Right lung (tissue), 10 donors: ENCODE measurements at places on chromosomes 11 and 22. TPM values are rescaled to one million over a fixed set of nuclear protein-coding genes. Genes with fewer than 3 reads are reported as not detected.

The ZP1 gene
- not detected for polyA plus RNA-seq

The CCDC87 gene
- 0.14 TPM for polyA plus RNA-seq

The TSSK2 gene
- 0.44 TPM for polyA plus RNA-seq

The ST14 gene
- polyA plus RNA-seq = 22.3 TPM

The SMTNL1 gene
- 0.49 TPM for polyA plus RNA-seq

The GALNT18 gene
- 18.0 TPM for polyA plus RNA-seq

The VPREB1 gene
- polyA plus RNA-seq = 0.38 TPM

The CEP57 gene
- polyA plus RNA-seq = 108 TPM

The P2RY2 gene
- 0.90 TPM for polyA plus RNA-seq

The AQP11 gene
- polyA plus RNA-seq = 2.9 TPM

DNA sequence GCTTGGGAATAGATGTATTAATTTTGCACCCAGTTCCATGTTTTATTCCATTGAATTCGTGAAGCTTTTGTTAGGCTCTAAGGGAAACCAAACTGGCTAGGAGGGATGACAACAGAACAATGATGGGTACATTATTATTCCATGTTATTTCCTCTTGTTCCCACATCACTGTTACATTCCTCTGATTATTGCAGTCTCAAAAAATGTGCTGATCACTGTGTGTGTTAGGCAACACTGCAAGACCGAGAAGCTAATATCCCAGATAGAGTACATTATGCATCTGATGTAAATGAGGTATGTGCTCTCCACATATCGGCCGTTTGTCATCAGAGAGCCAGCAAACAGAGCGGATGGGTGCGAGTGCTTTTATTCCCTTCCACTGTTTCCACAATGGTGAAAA, 327.9 kb downstream of the SOX6 start:
- DNase-seq = no peak

DNA sequence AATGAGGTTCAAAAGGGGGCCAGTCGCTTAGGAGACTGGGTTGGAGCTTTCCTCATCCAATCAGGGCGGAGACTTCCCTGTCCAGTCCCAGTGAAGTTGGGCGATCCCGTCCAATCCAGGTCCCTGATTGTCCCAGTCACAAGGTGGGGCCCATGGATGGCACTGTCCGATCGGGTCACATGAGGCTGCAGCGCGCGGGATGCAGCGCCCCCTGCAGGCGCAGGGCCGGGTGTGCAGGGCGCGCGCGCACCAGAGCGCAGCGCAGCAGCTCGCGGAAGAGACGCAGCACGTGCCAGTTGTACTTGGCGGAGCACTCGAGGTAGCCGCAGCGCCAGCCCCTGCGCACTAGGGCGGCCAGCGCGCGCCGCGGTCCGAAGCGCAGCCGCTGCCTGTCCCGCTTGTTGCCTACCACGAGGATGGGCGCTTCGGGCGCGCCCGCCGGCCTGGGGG, 2.3 kb downstream of the RASL10A start:
- peak; percentile 42 for DNase-seq

- no peak for DNase-seq
These were observed 230.4 kb upstream of the ZC3H12C start for GRCh38 chr11:109862835-109863234.

DNA sequence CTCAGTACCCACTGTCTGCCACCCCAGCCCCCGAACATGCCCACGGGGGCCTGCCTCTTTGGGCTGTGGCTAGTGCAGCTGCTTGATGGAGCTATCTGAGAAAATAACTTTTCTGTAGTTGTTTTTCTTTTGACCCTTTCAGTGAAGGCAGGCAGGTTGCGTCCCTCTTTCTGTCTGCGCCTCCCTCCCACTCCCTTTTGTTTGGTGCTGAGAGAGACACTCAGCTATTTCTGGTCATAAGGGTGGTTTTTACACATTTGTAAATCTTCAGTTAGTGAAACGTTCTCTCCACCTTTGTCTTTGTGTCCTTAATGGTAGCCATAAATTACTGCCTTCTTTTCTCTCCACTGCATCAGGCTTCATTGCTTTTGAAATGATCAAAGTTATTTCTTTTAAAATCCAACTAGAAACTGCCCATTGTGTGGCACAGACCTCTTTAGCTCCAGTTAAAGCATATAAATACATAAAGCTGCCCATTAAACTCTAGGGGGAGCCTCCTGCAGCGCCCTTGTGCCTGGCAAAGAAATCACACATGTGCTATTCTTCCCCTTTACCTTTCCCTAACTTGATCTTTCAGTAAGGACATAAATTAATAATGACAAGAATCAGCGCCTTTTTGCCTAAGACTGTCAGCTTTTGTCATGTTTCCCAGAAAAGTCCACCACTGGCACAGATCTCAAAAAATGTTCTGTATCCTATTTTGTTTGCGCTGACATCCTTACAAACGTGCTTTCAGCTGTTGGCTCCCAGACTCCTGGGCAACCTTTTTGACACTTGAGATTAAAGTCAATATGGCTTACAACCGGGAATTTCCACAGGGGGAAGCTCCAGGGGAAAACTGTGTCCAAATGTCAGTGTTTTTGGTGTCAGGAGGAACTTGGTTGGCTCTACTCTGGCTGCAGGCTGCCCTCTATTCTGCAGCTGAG, 1.7 kb upstream of the SCUBE2 start:
- no peak for DNase-seq

DNA sequence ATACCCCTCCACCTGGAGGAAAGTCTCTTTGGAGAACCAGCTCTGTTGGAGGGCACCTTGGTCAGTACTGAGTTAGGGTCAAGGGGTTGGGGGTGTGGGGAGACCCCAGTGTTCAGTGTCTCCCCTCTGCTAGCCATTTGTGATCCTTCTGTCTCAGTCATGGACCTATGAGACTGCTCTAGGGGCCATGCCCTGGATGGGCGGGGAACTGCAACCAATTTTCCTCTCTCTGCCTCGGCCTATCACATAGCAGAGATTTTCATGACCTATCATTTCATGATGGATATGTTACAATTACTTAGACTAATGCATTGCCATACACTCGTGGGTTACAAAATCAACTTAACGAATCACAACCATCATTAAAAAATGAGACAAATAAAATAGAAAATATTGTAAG, 7.4 kb downstream of the OTOG start:
- no peak for DNase-seq

GRCh38 chr22:36201630-36202319, at the start of gene APOL4:
TSS of gene APOL4 (minus strand) at chr22:36201809. CDS start at chr22:36201734, 75 bp downstream.
- peak; percentile 66 for DNase-seq

DNA sequence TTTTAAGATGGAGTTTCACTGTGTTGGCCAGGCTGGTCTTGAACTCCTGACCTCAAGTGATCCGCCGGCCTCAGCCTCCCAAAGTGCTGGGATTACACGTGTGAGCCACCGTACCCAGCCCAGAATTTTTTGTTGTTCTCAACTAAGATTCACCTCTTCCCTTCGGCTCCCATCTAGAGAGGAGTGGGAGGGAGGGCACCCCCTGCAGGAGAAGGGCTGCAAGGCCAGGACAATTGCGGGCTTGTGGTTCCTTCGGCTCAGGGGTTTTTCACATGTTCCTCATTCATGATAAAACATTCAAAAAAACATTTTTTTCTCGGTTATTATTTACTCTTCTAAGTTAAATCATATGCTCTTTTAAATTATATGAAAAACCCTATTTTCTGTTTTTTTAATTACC, 201.1 kb upstream of the LRRC4C start:
- DNase-seq = no peak

GRCh38 chr11:45615182-45615792, 50.1 kb downstream of the CHST1 start:
- DNase-seq = no peak

DNA sequence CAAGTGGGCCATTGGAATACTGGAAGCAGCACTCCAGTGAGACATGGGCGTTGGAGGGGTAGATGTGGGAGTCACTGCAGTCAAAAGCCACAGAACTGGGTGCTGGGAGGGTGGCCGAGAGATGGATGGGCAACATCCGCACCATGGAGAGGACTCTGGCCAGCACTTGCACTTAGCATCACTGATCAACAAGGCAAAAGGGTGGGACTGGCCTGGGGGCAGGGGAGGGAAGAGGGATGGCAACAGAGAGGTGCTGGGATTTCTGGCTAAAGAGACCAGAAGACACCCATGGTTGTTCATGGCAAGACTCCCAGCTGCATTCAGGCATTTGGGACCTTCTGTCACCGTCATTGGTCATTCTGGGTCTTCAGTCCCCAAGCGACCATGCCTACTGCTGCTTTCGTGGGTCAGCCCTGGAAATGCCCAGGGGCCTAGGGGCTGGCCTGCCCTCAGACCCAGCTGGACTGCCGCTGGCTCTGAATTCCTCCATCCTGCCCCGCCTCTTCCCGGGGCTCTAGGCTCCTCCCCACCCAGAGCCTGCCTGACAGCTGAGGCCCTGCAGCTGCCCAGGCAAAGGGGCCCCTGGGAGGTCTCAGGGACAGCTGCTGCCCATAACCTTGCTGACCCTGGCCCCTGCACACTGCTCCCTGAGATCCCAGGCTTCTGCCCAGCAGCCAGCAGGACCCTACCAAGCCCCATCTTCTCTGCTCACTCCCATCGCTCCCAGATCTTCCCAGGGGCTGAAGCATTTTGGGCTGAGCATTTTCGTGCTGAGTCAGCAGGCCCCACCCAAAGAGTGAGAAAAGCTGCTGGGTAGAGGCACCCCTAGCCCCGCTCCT, 13.0 kb upstream of the CDC42EP2 start:
- peak; percentile 81 for DNase-seq

- DNase-seq = no peak
These were observed 1.1 kb downstream of the GVQW3 start for GRCh38 chr11:76382209-76382608.

GRCh38 chr11:25183411-25183810, 686.6 kb downstream of the LUZP2 start:
- DNase-seq = no peak

DNA sequence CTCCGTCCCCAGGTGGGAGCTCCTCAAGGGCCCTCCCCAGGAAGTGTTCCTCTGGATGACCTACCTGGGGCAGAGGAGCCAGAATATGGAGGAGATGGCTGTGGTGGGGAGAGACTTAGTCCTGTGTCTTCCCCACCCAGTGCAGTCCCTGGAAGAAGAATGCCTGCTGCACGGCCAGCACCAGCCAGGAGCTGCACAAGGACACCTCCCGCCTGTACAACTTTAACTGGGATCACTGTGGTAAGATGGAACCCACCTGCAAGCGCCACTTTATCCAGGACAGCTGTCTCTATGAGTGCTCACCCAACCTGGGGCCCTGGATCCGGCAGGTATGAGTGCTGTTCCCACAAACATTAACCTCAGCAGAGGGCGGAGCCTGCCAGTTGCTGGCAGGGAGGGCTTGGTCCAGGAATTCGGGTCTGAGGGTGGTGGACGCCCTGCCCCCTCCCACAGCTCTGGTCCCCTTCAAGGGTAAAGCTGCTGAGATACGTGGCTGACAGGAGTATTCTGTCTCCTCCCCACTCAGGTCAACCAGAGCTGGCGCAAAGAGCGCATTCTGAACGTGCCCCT, 3.4 kb downstream of the FOLR3 start:
- DNase-seq = peak; percentile 10

DNA sequence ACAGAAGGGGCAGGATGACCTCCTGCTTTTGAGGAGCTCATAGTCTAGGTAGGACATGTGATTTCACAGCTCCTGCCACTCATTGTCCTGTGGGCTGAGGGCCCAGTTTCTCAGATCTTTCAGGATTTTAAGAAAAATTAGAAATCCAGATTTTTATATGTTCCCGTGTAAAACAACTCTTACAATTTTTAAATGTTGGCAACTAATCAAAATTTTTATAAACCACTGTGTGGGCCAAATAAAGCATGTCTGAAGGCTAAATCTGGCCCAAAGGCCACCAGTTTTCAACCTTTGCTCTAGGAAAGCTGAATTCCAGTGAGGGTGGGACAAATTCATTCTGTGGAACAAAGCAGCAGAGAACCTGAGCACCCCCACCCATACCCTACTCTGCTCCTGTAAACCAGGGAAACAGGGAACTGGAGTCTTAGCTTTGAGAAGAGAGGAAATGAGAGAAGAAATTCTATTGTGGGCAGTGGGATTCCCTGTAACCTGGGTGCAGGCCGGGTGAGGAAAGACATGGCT, 20.6 kb downstream of the LRRC32 start:
- DNase-seq = no peak

- DNase-seq = peak; percentile 25
These were observed 72.6 kb downstream of the HIPK3 start for GRCh38 chr11:33329705-33330329.

DNA sequence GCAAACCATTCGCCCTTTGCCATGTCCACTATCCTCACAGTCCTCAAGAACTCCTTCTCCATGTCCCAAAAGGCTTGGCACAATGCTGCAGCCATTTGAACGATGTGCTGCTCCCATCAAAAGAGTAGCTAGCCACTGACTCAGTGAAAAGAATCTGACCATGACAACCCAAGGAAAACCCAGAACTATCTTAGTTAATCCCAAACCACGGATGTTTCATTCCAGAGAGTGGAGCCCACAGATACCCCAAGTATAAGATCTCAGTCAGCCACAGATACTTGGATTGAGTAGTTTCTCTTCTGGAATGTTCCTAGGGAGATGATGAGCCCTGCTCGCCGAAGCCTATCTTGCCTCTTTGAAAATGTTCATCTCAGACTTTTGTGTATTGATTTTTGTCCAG, 176.9 kb downstream of the NAV2 start:
- DNase-seq = no peak

DNA sequence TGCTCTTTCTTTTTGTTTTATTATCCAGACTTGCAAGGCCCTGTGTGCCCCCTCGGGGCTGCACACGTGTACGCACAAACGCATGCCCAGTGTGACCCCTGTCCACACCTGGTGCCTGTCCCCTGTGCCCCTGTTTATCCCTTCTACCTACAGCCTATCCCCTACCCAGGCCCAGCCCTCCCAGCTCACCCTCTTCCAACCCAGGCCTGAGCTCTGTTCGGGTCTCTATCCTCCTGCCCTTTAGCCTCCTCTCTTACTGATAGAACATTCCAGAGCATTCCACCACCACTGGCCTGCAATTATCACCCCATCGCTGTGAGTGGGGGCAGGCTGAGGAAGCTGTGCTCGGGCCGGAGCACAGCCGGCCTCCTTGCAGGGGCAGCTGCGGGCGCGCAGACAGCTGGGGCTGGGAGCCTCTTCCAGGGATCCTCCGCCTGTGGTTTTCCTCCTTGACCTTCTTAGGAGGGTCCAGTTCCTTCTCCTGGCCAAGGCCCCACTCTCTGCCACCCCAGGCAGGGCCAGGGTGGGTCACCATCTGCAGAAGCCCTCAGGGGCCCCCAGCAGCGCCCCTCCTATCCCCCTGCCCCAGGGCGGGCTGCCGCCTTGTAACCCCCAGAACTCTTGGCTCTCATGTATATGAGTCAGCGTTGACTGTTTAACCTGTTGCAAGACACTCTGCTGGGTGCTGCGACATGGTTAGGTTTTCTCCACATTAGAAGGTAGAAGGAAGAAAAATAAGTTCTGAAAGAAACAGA, 41.8 kb upstream of the KCNQ1OT1 start:
- DNase-seq = no peak

GRCh38 chr22:28951969-28952521, 68.7 kb downstream of the ZNRF3 start:
- DNase-seq = no peak

- no peak for DNase-seq
These were observed 283.5 kb downstream of the SWAP70 start for GRCh38 chr11:9947231-9947864.

GRCh38 chr11:111770581-111771134, 4.5 kb upstream of the PPP2R1B start:
- no peak for DNase-seq

- DNase-seq = no peak
These were observed 23.9 kb upstream of the PDGFB start for GRCh38 chr22:39268645-39269044.
